Uterus (tissue), 4 donors: ENCODE measurements at places on chromosomes 3 and 15. TPM values are rescaled to one million over a fixed set of nuclear protein-coding genes. Genes with fewer than 3 reads are reported as not detected.

GBE1 gene
- 33.8 TPM for total RNA-seq

CYP1A2 gene
- not detected for total RNA-seq

MUC13 gene
- not detected for total RNA-seq

FOXB1 gene
- not detected for total RNA-seq

STRA6 gene
- 0.26 TPM for total RNA-seq

WDR93 gene
- total RNA-seq = not detected

FAM43A gene
- 23.5 TPM for total RNA-seq

CYP8B1 gene
- not detected for total RNA-seq

DNA sequence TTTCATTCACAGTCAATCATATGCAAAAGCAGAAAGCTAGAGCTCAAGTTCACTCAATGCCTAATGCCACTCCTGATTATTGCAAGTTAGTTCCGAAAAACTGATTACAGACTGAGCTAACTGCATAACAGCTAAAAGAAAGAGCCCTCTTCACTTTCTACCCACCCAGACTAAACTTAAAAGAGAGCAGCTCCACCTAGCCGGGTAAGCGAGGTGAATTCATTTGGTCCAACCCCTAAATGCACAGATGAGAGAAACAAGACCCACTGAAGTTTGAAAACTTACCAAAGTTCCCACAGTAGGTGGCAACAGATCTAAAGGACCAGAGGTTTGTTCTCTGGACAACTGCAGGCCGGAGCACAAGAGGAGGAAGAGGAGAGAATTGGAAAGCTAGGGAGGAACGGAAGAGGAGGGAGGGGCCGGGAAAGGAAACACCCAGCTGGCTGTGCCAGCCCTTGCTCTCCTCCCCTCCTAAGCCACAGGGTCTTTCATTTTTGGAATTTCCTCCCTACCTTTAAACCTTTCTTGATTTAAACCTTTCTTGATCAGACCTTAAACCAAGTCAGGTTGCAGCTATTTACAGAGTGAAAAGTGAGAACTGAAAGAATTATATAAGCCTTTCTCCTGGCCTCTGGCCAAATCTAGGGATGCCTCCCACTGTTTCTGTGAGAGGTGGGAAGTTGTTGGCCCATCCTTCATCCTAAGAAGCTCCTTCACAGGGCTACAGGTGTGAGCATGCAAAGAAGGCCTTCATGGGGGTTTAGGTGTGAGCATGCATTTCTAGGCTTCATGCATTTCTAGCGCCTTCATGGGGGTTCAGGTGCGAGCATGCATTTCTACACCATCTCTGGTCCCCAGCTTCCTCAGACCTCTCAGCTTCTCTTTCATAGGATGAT lies 114.7 kb upstream of the LMOD3 start:
- no peak for DNase-seq

GRCh38 chr3:129358177-129358771 lies 70.2 kb downstream of the EFCAB12 start:
- DNase-seq = no peak

- DNase-seq = no peak
Measured at GRCh38 chr3:171965067-171965712, 74.2 kb upstream of the FNDC3B start.

- DNase-seq = no peak
Measured at GRCh38 chr3:185931777-185932612, 5.8 kb downstream of the TRA2B start.

DNA sequence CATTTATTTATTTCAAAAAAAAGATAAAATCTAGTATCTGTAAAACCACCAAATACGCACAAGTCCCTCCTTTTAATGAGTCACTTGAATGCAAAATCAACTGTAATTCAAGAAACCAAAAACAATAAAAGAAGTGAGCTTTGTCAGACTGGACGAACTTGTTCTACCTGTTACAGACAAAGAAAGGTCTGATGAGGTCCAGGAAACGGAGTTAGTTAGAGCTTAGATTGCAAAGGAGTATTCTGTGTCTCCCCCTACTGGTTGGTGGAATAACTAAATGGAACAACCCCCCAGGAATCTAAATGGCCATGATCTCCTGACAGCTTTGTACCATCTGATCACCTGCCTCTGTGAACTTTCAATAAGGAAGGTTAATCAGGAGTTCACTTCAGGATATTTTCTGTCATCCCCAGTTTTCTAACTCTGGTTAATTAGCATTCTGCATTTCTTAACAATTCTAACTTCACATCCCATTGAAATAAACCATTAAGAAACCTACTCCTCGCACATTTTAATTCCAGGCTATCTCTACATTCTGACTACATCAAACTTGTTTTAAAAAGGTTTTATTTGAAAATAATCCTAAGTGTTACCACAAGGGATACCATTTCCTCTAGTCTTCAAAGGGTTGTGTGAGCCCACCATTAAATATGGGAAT lies 333.0 kb upstream of the SATB1 start:
- no peak for DNase-seq

DNA sequence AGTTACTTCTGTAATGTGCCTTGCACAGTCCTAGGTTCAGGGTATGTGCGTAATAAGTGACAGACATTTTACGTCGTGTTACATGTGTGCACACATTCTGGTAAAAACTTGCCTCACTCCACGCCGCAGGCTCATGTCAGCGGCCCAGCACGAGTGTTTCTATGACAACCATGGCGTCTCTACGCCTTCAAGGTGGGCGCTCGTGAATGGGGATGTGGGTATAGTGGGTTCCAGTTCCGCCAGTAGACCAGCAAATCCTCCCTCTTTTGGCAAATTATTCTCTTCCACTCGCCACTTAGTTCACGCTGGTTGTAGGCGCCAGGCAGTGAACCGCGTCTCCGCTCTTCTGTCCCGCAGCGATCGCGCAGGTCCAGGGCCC lies 40.3 kb downstream of the CHST14 start:
- no peak for DNase-seq

DNA sequence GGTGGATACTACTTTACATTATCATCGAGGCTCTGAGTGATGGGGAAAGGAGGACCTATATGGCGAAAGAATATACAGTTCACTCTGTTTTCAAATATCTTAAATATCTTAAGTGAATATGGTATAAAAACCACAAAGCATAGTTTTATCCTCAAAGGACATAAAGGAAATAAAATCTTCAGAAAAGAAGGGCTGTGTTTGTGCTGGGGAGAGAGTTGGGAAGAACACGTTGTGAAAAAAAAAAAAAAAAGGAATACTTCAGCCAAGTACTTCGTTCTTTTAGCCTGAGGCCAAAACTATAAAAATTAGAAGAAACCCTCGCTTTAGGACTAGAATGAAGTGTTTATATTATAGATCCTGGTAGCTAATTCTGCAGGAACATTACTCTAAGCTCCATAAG lies 10.2 kb upstream of the TMEM212 start:
- no peak for DNase-seq

GRCh38 chr3:126753191-126754160 lies 49.4 kb downstream of the CHCHD6 start:
- DNase-seq = no peak

- no peak for DNase-seq
Measured at GRCh38 chr3:194494951-194495374, 8.2 kb upstream of the ATP13A3 start.

- no peak for DNase-seq
Measured at GRCh38 chr3:81728766-81729544, 32.5 kb downstream of the GBE1 start.

GRCh38 chr3:8500319-8500988 lies 1.2 kb upstream of the LMCD1 start:
- DNase-seq = no peak

- DNase-seq = no peak
Measured at GRCh38 chr3:42764115-42764514, 8.9 kb downstream of the CCDC13 start.

DNA sequence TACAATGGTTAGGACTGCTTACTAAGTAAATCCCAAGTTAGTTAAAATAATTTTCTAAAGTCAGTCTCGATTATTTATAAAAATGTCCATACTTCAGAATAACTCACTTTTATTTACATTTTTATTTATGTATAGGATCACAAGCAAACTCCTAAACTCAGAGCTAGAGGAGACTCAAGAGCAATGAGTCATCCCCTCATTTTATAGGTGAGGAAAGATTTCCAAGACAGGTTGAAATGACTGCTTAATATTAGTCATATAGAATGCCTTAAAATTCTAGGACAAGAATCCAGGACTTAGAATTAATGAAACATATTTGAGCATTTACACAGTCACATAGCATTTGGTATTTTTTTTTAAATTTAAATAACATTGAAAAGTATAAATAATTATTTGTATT lies 983.8 kb downstream of the SI start:
- DNase-seq = no peak

GRCh38 chr3:151101270-151101969 lies 16.0 kb downstream of the MED12L start:
- no peak for DNase-seq

DNA sequence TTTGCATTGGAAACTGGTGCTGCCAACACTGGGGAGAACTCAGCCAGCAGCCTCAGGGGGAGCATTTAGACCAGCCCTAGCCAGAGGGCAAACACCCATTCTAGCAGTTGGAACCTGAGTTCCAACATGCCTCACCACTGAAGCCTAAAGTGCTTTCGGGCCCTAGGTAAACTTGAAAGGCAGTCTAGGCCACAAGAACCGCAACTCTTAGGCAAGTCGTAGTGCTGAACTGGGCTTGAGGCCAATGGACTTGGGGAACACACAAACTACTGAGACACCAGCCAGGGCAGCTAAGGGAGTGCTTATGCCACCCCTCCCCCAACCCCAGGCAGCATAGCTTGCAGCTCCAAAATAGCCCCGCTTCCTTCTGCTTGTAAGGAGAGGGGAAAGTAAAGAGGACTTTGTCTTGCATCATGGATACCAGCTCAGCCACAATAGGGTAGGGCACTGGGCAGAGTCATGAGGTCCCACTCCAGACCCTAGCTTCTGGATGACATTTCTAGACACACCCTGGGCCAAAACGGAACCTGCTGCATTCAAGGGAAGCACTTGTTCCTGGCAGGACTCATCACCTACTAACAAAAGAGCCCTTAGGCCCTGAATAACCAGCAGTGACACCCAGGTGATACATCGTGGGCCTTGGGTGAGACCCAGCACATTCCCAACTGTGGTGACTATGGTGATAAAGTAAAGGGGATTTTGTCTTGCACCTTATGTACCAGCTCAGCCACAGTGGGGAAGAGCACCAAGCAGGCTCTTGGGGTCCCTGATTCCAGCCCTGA lies 37.3 kb upstream of the TEX9 start:
- DNase-seq = no peak
